ENCODE measurements at places on chromosomes 13 and 19. TPM values are rescaled to one million over a fixed set of nuclear protein-coding genes. Genes with fewer than 3 reads are reported as not detected.

- H3K4me1 ChIP-seq = no peaks in the 10 kb centered on the region
- no peak overlapping the region for H3K4me3 ChIP-seq
- no peaks in the 10 kb centered on the region for H3K36me3 ChIP-seq
- H3K27ac ChIP-seq = peak overlapping the region; percentile 15
- H3K27me3 ChIP-seq = no peaks in the 10 kb centered on the region
Measured at GRCh38 chr13:97341135-97341534, 92.8 kb upstream of the RAP2A start.

SIGLEC14 gene
- total RNA-seq = not detected

DNA sequence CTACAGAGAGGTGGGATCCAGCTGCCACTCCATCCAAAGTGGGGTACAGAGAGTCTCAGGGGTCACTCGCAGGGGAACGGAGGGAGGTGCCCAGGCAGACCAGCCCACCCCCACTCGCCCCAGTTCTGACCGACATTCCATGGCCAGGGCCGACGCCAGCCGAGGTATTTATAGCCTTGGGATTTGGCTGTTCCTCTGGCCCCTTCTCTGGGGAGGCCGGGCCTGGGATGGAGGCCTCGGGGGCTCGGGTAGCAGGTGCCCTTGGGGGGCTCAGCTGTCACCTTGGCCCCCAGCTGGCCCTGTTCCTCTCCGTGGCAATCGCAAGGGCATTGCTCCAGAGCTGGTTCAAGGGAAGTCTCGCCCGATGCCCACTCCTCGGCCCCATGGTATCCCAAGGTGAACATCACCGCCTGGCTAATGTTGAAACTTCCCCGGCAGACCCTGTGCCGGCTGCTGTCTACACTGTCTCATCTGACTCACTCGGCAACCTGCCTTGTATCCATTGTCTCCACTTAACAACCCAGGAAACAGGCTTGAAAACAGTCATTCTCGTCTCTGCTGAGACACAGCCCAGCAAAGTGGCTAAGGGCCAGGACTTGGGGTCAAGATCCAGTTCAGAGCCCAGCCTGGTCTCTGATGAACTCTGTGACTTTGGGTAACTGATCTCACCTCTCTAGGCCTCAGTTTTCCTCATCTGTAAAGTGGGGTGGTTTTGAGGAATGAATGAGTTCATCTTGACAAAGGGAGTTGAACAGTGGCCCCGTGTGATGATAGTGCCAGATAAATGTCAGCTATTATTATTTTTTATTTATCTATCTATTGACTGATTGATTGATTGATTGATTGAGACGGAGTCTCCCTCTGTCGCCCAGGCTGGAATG lies 9.7 kb downstream of the PRKACA start:
- no peaks in the 10 kb centered on the region for H3K27me3 ChIP-seq
- H3K27ac ChIP-seq = no peak overlapping the region
- H3K4me1 ChIP-seq = peaks cover 8% of the 10 kb centered on the region
- no peak for DNase-seq
- no peak overlapping the region for H3K4me3 ChIP-seq

DNA sequence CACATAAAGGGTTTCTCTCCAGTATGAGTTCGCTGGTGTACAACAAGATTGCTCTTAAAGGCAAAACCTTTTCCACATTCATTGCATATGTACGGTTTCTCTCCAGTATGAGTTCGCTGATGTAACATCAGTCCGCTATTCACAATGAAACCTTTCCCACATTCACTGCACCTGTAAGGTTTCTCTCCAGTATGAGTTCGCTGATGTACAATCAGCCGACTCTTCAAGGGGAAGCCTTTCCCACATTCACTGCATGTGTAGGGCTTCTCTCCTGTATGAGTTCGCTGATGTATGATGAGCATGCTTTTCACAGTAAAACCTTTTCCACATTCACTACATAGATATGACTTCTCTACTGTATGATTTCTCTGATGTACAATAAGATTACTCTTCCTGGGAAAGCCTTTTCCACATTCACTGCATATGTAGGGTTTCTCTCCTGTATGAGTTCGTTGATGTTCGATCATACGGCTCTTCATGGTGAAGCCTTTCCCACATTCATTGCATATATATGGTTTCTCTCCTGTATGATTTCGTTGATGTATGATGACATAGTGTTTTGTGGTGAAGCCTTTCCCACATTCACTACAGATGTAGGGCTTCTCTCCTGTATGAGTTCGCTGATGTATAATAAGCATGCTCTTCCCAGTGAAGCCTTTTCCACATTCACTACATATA lies 6.0 kb upstream of the ZNF614 start:
- H3K27ac ChIP-seq = no peak overlapping the region
- no peak for DNase-seq
- no peaks in the 10 kb centered on the region for H3K36me3 ChIP-seq
- H3K4me1 ChIP-seq = no peaks in the 10 kb centered on the region
- H3K27me3 ChIP-seq = no peaks in the 10 kb centered on the region
- H3K4me3 ChIP-seq = no peak overlapping the region

- no peak overlapping the region for H3K4me3 ChIP-seq
- no peak for DNase-seq
- H3K27me3 ChIP-seq = no peaks in the 10 kb centered on the region
- H3K27ac ChIP-seq = no peak overlapping the region
- no peaks in the 10 kb centered on the region for H3K36me3 ChIP-seq
Measured at GRCh38 chr13:68940049-68940448, 1167.6 kb upstream of the ATXN8OS start.
